ENCODE measurements at places on chromosomes 4 and X. TPM values are rescaled to one million over a fixed set of nuclear protein-coding genes. Genes with fewer than 3 reads are reported as not detected.

DNA sequence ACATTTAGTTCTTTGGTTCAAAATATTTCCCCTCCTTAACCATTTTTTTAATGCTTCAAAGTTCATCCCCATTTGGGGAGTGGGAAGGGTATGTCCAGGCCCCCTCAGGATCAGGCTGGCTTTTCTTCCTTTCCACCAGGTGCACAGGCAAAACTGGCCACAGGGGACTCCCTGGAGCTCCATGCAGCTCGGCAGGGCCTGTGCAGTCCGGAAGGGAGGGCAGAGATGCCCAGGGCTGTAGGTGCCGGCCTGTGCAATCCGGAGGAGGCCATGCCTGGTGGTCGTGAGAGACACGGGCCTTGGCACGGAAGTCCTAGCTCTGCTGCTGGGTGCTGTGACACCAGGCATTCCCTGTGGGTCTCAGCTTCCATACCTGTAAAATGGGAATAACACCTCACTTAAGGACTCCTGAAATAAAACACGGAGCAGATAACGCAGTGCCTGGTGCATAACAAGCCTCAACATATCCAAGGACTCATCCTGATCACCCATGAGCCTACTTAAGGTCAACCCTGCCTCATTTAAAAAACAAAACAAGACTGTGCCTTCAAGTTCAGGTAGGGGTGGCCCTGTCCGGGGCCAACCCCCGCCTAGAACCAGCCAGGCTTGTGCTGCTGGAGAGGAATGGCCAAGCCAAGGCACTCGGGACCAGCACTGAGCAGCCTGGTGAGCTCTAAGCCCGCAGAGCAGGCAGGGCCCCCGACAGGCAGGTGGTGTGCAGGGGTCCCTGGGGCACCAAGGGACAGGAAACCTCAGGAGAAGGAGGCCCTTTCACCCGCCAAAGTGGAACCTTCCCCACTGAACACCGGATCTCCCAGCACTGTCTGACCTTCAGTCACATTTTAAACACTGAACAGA is 21.2 kb upstream of the CYP4V2 start:
- no peak for ATAC-seq

RS1 gene
- total RNA-seq = not detected

ZCCHC12 gene
- total RNA-seq = 0.87 TPM

DNA sequence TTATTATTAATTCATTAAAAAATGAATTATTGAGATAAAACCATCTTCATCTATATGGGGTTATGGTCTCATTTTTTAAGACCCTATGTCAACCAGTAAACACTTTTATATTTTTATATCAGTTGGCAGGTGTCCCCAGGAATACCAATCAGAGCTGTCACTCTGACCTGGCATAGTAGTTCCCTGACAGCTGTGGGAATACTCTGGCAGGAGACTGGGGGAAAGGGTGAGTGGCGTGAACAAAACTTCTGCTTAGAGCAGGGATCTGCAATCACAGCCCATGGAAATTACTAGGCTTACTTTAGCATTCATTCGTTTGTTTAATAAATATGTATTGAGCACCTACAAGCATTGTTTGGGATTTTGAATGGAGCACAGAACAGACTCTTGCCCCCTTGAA is 254.1 kb upstream of the KLF3 start:
- ATAC-seq = no peak

- ATAC-seq = no peak
These were observed 16.5 kb upstream of the SHOX start for GRCh38 chrX:614136-614535.

- no peak for ATAC-seq
These were observed 14.1 kb downstream of the PAPSS1 start for GRCh38 chr4:107705742-107706556.

DNA sequence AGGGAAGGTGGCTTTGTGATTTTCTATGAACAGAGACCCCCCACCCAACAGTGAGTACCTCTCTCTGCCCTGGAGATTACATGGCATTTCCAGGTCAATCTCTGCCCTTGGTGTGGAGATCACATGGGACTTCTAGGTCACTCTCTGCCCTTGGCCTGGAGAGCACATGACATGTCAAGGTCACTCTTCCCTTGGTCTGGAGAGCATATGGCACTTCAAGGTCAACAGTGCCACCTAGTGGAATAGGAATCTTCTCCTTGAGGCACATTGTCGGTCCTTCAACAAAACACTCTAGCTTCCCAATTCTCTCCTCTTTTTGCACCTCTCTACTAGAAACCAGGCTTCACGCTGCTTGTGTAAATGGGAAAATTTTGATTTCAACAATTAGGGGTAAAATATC is 66.2 kb upstream of the TACR3 start:
- ATAC-seq = no peak

SPIN2A gene
- 0.76 TPM for total RNA-seq

DNA sequence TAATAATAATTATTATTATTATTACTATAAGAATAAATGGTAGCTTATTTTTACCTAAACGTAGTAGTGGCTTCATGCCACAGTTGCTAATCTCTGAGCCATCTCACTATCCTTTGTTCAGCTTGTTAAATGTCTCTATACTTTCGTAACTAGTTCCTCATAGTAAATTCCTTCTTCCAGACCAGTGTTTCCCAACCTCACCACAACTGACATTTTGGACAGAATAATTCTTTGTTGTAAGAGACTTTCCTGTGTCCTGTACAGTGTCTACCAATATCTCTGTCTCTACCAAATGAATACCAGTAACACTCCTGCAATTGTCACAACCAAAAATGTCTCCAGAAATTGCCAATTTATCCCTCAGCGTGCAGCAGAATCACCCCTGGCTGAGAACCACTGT is 1040.9 kb downstream of the DMD start:
- no peak for ATAC-seq

FRG2 gene
- 0.69 TPM for total RNA-seq

DNA sequence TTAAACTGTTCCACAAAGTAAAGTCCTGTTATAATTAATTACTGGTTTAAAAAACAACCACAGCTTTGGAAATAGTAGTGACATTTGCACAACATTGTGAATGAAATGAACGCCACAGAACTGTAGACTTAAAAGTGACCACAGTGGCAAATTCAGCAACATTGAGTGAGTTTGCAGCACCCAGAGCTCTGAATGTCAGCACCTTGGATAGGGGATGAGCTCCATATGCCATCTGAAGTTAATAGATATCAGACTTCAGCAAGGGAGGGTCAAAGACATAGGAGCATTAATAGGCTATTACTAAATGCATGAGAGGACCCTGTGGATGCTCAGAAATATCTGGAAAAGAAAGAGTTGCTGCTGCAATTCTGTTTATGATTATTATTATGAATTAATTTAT is 55.3 kb upstream of the KCNIP4 start:
- no peak for ATAC-seq

ZMYM3 gene
- total RNA-seq = 18.3 TPM

H2BW2 gene
- not detected for total RNA-seq

DNA sequence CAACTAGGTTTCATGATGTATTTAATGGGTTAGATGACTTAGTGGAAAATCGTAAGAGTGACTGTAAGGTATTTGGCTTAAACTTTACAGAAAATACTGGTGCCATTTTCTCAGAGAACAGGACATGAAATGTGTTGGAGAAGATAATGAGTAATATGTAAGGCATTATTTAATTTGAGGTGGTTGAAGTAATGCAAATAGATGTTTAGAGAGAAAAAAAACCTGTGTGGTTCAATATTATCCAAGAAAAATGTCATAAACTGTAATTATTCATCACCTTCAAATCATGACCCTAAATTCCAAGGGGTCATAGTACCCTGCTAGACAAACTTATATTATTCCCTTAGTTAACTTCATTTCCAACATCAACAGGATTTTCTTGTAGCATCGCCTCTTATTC is 171.7 kb downstream of the EPHA5 start:
- ATAC-seq = no peak

DNA sequence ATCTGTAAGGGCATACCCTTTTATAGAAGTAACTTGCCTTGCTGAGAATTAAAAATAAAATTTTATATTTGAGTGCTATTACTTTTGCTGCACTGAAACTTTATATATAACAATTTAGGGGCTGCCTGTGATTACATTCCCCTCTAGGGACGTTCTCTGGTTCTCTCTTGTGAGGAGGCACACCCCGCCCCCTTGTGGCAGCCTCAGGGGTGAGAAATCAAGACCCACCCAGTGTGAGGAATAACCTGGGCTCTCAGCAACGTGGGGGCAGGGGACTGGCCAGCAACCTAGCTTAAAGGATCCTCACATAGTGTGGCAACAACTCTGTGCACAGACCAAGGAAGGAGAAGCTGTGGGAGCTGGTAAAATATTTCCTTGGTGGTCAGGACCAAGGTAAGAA is 43.7 kb downstream of the MAGEA9 start:
- ATAC-seq = no peak

DNA sequence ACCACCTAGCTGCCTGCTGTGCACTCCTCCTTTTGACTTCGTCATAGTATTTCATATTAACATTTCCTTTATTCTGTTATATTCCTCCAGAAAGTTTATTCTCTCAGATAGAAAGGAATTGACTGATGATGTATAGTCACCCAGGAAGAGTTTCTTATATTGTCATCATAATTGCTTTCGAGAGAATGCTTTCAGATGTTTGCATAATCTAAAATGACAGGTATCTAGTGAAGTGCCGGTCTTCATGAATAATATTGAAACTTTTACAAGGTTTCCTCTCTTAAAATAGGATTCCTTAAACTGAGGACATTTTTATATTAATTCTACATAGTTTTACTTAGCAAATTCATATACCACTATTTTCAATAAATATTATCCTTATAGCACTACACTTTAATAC is 10.1 kb downstream of the SEC24D start:
- peak; percentile 72 for ATAC-seq

STK32B gene
- total RNA-seq = not detected

SPANXA2 gene
- total RNA-seq = not detected

- ATAC-seq = no peak
These were observed 121.1 kb upstream of the FAM9C start for GRCh38 chrX:13165266-13166189.

DNA sequence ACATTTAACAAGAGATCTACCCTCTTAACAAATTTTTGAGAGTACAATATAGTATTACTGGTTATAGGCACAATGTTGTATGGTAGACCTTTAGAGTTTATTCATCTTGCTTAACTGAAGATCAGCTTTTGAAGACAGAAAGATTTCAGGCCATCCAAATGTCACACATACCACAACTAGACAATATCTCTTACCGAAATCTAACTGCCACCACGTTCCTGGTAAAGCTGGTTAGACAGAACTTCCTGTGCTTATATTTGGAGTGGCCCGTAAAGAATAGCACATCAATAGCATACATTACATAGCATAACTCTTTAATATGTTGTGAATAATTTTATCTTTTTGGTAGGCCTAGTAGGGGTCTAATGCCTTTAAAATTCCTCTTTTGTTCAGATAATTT is 29.8 kb upstream of the ARHGEF6 start:
- peak; percentile 42 for ATAC-seq

DNA sequence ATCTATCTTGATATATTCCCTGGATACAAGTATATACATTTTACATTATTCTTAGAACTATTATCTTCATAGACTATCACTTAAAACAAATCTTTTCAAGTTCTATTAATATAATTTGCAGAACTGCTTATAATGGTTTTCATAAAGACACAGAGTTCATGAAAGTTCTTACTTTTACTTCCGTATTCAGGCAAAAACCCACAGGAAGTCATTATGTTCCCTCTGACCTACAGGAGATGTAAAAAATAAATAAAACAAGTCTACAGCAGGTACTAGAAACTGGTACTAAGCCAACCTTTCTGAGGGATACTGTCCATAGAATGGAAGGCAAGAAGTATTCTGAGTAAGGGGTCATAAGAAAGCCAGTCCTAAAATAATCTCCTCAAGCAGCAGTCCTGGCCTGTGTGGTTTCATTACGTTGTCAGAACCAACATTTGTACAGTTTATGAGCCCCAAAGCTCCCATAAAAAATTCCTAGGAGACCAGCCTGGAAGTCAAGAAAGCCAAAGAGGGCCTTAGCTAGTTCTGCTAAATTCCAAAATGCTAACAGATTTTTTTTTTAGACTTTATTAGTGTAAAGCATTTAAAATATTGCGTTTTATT is 68.6 kb downstream of the CAMK2D start:
- peak; percentile 46 for ATAC-seq

DNA sequence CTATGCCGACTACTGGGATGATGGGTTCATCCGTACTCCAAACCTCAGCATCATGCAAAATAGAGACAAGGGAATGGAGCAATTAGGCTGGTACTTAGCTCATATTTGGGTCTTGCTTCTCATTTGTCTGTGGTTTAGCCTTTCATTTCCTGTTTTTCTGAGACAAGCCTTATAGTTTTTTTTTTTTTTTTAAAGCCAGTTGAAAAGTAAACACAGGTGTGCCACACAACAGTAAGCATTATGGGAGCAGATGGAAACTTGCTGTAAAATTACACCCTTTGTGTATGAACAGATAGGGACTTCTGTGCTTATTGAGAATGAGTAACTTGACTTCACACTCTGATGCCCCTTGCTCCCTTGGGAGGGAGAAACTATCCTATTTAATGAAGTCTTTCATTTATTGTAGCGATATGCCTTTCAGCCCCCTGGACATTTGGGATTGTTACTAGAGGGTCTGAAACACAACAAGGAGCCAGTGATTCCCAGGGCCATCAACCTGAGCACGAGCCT is 13.7 kb downstream of the RASSF6 start:
- ATAC-seq = no peak

- ATAC-seq = no peak
These were observed 306.6 kb downstream of the PPP3CA start for GRCh38 chr4:101040776-101041175.

CT45A3 gene
- not detected for total RNA-seq

DNA sequence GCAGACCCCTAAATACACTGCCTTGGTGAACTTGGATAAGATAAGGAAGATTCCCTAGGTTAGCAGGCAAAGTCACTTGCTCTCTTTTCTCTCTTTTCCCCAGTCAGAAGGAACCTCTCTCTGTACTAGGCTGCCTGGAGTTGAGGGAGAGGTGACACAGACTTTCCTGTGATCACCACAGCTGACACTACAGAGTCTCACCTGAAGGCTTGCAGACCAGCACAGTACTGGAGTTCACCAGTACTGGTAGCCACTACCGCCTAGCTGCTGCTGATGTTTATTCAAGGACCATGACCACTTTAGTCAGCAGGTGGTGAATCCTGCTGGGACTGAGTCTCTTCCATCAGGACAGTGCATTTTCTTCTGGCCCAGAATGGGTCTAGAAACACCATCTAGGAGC is 63.3 kb downstream of the PTPN13 start:
- peak; percentile 57 for ATAC-seq

DNA sequence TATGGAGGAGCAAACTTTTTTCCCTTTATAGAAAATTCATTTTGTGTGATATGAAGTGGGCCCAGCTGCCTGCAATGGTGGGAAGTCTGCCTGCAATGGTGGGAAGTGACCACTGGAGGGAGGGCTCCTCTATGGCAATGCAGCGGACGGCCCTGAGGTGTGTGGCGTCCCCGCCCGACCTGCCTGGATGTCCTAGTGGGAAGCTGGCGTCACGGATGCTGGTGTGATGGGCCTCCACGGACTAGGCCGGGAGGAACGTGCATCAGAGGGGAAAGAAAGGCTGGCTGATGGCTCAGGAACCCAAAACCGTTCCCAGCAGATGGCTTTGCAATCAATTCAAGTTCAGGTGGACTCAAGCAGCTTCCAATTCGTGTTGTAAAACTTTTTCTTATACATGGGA is 177.9 kb downstream of the AFAP1 start:
- ATAC-seq = peak; percentile 43

Data from activated T-helper 17 cell treated with anti-CD3 and anti-CD28 coated beads, Interleukin-2, amount 50 U/mL, for 72 hours (primary cell).